K562 (cell line): ENCODE measurements at places on chromosomes 1 and 21.

DNA sequence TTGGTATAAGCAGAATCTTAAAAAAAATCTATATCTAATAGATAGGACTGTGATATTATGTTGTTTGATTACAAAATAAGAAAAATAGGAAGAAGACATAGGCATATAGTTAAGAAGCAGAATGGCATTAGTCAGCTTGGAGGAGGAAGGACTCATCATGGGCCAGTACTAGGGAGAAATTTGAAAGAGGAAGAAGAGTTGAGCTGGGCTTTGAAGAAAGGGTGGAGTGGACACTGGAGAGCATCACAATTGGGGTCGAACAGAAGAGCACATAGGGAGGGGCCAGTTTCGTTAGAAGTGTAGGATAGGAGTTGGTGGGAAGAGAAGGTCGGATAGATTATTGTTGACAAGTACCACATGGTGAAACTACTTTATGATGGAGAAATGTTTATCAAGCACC lies 129.3 kb downstream of the CACHD1 start:
- DNase-seq = no peak

DNA sequence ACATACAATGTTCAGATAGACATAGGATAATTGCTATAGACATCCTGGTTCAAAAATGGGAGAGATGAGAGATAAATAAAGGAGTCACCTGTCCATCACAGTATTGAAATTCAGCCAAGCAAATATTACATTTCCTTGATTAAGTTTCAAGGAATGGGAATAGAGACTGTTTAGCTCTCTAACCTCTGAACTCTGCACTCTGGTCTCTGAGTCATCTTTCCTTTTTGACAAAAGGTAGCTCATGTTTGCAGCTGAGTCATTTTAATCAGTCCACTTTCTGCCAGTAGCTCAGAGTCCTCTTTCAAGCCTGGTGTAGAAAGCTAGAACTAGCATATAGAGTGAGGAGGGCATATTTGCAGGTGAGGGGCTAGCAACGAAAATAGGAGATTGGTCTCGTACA lies 51.4 kb upstream of the GJA8 start:
- DNase-seq = peak; percentile 29

- no peak for DNase-seq
Observed at GRCh38 chr21:45257673-45258341, 29.9 kb downstream of the POFUT2 start.

DNA sequence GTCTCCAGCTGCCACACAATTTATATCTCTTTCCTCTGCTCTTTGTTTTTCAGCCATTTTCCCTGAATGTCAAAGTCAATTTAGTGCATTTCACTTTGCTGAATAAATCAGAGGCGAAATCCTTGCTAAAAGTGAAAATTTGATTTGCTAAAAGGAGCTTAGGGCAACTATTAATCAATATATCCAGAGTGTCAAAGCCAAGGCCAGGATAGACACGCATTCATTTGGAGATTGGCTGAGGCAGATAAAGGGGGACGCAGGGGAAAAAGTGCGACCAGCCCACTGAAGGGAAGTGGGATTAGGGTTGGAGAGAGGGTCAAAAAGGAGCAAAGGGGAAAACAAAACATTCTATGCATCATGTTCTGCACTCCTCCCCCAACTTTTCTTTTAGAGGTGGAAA lies 132.4 kb upstream of the USH2A start:
- no peak for DNase-seq

DNA sequence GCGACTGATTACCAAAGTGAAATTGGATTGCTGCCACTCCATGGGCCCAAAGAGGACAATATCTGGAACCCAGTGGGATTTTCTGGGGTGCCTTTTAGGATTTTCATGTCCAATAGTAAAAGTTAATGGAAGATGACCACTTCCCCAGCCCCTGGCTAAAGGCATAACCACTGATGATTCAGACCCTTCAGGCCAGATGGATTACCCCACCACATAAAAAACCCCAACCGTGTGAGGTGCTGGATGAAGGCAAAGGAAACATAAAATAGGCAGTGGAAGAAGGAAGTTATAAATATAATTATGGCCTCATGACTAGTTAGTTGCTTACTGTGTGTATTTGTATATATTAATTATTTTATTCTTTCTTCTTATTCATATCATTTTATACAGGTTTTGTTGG lies 40.2 kb upstream of the IL10 start:
- DNase-seq = no peak

GRCh38 chr1:70970407-70970806 lies 77.2 kb downstream of the PTGER3 start:
- no peak for DNase-seq

- no peak for DNase-seq
Observed at GRCh38 chr1:60427194-60427593, 353.6 kb upstream of the C1orf87 start.

DNA sequence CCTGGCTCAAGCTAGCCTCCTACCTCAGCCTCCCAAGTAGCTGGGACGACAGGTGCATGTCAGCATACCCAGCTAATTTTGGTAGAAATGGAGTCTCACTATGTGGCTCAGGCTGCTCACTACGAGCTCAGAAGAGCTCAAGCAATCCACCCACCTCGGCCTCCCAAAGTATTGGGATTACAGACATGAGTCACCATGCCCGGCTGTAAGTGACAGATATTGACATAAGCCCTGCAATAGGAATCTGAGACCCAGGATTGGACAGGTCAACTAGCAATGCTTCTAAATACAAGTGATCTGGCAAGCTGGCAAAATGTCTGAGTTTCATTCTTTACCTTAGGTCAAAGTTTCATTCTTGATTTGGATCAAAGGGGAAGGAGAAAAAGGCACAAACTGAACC lies 40.5 kb upstream of the H6PD start:
- no peak for DNase-seq

- no peak for DNase-seq
Observed at GRCh38 chr1:68377098-68377497, 72.7 kb downstream of the RPE65 start.

DNA sequence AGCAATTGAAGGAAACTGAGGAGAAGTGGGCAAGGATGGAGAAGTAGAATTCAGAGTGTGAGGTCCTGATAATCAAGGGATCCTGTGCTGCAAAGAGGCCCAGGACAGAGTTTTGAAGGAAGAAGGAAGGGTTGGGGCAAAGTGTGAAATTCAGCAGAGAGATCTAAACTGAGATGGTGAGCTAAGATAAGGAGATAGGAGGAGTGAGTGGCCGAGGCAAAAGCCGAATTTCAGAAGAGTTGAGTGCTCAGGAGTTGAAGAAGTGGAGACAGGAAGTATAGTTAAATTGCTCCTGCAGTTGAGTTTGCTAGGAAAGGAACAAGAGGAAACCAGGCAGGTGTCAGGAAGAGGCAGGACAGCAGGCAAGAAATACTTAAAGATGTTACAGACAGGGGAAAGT lies 16.4 kb upstream of the MAPKAPK2 start:
- DNase-seq = no peak

GRCh38 chr21:31778546-31778945 lies 46.6 kb upstream of the SCAF4 start:
- no peak for DNase-seq

DNA sequence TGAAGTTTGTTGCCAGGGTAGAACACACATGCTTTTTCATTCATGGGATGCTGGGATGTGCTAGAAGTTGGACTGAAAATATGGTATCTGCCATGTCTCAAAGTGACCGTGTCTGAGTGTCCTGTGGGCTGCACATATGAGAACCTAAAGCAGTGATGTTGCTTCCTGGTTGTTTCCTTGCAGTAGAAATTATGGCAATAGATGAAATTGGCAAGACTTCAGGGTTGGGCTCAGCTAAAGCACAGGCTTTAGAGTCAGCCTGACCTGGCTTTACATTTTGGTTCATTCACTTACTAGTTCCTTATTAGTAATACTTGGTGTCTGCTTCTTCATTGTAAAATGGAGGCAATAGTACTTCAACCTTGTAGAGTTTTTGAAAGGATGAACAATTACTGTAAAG lies 2.2 kb downstream of the LAMC2 start:
- no peak for DNase-seq

- no peak for DNase-seq
Observed at GRCh38 chr1:43286115-43286514, 734 bp upstream of the C1orf210 start.

DNA sequence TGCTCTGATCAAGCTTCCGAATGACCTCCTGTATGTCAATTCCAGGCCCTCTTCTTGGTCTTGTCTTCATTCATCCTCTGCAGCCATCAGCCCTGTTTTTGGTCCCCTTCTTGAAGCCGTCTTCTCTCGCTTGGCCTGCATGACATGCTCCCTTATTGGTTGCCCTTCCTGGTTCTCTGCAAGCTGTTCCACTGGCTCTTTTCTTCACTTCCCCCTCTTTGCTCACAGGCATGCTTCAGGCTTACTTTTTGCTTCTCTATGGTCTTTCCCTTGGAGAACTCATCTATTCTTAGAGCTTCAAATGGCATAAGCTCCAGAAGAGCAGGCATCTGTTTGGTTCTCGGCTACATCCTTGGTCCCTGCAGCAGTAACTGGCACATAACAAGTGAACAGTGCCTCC lies 38.8 kb downstream of the PDPN start:
- no peak for DNase-seq

GRCh38 chr1:222247811-222248310 lies 300.0 kb downstream of the HHIPL2 start:
- DNase-seq = no peak

- peak; percentile 54 for DNase-seq
Observed at GRCh38 chr1:65323246-65323645, 13.9 kb downstream of the DNAJC6 start.

- DNase-seq = no peak
Observed at GRCh38 chr1:54125386-54126070, 27.3 kb downstream of the CDCP2 start.

DNA sequence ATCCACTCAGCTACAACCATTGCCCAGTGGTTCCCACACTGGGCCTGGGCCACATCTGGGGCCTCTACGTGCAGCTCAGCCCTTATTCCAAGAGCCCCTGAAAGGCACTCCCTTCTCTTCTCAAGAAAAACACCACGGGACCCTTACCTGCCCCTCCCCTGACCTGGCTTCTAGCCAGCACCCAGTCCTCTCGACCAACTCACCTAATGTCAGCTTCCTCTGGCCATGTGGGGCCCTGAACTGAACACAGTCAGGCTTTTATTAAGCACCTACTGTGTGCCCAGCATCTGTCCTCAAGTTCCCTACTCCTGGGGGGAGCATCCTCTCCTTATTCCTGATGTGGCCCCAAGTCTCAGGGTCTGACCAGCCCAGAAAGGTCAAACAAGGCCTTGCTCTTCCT lies 208.4 kb downstream of the MATN1 start:
- no peak for DNase-seq

GRCh38 chr1:230119340-230119739 lies 52.3 kb downstream of the GALNT2 start:
- no peak for DNase-seq

DNA sequence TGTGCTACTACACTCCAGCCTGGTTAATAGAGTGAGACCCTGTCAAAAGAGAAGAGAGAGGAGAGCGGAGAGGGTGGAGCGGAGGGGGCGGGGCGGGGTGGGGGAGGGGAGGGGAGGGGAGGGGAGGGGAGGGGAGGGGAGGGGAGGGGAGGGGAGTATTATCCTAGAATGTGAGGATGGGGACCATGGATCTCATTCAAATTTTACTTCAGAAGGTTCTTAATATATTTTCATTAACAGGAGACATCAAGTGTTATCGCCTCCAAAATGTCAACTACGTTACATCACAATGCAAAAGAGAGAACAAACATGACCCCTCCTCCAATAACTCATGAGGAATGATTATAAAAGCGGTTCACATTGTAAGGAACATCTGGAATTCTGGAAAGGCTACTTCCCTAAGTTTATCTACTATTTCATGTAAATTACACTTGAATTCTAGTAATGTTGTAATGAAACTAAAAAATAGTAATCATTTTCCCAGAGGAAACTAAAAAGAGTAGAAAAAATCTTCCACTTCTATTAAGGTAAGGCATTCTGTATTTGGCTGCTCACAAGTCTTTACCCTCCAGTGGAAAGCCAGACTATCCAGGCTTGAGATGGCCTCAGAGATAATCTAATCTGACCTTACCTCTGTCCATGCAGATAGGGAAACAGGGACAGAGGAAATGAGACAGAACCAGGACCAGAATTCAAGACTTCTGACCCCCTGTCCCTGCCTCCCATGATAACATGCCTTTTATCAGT lies 18.8 kb upstream of the GUCA2A start:
- DNase-seq = no peak

DNA sequence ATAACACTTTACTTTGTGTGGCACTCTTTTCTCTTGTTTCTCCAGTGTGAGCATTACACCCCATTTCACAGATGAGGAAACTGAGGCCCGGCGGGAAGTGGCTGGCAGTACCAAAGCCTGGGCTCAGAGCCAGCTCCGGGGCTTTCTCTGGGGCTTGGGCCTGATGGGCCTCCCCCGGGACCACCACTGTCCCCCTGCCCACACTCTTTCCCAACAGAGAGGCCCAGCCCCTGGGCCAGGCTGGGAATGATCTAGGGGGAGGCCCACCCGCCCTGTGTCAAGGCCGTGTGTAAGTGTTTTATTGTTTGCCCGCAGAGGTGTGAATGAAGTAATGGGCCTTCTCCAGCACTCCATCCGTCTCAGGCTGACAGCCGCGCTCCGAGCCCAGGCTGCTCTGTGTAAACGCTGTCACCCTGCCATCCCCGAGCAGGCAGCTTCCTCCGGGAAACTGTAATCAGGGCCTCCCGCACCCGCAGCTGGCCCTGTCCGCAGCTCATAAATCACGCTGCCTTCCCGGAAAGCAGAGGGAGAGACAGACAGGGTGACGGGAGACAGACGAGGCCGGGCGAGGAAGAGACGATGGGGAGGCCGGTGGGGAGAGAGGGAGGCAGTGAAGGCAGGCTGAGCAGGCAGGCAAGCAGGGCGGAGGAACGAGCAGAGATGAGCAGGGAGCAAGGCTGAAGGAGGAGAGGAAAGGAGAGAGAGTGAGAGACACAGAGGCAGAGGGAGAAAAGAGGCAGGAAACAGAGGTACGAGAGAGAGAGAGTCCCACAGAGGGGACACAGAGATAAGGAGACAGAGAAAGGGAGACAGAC lies 109.7 kb upstream of the ZBTB40 start:
- DNase-seq = peak; percentile 50

- peak; percentile 31 for DNase-seq
Observed at GRCh38 chr1:166691476-166691875, 147.8 kb upstream of the POGK start.

DNA sequence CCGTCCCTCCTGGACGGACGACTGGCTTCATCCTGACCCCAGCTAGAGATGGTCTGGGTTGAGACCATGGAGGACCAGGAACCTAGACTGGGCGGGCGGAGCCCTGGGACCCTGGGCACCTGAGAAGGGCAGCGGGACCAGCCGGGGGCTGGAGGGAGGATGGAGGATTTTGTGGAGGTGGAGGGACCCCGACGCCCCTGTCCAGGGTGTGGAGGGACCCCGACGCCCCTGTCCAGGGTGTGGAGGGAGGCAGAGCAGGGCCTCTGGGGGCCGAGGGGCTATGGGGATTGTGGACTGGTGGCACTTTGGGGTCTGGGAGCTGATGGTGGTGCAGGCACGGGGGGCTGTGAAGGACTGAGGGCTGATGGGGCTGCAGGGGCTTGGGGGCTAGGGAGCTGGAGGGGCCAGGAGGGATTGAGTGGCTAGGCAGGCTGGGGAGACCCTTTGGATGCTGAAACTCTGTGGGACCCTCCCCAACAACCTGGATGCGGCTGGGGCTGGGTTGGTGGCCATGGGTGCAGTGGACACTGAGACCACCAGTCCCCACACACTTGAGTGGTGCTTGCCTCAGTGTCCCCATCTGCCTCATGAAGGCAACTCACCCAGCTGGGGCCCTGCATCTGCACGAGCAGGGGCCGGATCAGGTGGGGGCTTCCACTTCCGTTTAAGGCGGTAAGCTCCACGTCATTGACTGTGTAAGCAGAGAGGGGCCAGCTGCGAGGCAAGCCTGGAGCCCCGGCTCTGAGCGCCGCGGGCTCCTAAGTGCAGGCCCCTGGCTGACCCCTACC lies 7.4 kb downstream of the GJC2 start:
- no peak for DNase-seq
